Stimulated activated CD4-positive, alpha-beta T cell treated with anti-CD3 and anti-CD28 coated beads, Interleukin-1b, Interleukin-23, amount 100 ng/mL, for 48 hours (primary cell): ENCODE measurements at places on chromosomes 3 and 15.

DNA sequence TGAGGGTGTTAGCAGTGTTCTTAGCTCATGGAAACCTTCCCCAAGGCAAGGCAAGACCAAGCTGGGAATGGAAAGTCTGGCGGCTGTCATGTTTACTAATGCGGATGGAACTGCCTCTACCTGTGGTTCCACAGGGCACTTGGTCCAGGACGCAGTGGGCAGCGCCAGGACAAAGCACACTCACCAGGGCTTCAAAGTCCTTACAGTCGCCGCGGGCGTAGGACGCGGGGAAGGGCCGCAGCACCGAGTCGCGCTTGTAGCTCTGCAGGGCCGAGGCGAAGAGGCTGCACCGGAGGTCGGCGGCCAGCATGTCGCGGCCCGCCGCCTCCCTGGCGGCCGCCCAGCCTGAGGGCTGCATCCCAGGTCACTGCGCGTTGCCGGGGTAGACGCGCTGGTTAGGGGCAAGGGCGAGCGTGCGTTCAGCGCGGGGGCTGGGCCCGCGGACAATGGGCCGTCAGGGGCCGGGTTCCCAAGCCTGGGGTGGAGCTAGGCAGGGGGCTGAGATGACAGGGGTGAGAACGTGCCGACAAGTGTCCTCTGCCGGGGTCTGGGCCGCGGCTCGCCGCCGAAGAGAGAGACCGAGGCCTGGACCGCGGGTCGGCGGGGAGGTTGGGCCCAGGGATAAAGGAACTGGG is 497 bp downstream of the PARP16 start:
- DNase-seq: no peak

- no peak for DNase-seq
Measured at GRCh38 chr15:92399271-92399950, 5.7 kb downstream of the ST8SIA2 start.

DNA sequence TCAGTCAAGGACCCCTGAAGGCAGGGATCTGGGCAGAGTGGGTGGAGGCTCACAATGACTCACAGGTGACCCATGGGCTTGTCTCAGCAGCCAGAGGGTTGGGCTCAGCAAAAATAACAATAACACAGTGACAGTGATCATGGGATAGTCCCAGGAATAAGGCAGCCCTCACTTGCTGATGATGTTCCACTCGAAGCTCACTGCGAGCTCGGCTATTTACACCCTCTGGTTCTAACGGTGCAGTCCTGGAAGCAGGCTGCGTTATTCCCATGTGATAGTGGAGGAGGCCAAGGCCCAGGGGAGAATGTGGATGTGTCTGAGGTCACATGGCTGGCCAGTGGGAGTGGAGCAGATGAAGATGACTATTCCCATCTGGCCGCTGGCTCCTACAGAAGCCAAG is 16.2 kb downstream of the CCDC33 start:
- no peak for DNase-seq

- DNase-seq: no peak
Measured at GRCh38 chr3:9141928-9142289, 107.5 kb downstream of the SRGAP3 start.

DNA sequence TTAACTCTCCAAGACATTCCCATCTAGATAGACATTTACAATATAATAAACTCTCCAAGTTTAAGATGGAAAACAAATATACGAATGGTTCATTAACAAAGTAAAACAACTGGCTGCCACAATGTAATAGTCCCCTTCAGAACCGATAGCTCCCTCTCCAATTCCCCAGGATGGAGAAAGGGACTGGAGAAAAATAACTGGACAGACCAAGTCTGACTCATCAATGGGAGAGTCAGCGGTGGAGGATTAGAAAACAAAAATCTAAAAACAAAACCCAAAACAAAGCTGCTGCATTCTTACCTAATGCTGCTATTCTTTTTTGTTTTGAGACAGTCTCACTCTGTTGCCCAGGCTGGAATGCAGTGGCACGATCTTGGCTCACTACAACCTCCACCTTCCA is 468.1 kb downstream of the SHQ1 start:
- no peak for DNase-seq

DNA sequence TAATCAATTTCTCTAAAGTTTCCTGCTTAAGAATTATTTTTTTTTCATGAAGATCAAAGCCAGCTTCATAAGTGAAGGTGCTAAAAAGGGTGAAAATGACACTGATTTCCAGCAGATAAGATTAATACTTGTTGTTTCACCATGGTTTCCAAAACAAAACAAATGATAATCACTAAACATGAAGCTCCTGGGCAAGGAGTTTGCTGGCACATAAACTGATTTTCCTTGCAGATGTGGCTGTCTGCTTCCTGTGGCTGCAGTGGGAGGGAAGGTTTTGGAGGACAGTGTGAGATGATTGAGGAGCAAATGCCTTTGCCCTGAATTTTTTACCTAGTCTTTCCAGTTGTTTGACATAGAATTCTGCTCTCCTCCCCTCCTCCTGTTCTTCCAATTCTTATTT is 228.8 kb downstream of the DIPK2A start:
- DNase-seq: no peak

- peak; percentile 85 for DNase-seq
Measured at GRCh38 chr3:52277071-52277964, 1.1 kb downstream of the WDR82 start.

- no peak for DNase-seq
Measured at GRCh38 chr15:66408254-66408653, 21.5 kb downstream of the MAP2K1 start.

DNA sequence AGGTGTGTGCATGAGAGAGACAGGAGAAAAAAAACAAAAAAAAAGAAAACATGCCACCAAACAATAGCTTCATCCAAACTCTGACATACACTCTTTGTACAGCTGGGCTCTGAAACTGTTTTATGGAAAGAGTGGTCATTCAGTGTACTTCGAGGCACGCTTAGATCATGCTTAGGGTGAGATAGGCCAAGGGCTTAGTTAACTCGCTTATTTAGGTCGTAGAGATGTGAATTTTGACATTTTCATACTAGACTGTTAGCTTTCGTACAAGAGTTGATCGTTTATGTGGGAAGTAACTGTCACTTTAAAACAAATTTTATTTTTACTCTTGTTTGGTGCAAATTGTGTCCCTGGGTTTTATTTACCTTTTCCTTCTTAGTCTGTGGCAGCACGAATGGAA is 166.4 kb downstream of the GHSR start:
- DNase-seq: no peak

GRCh38 chr3:55330756-55331155 is 156.3 kb downstream of the WNT5A start:
- DNase-seq: no peak

DNA sequence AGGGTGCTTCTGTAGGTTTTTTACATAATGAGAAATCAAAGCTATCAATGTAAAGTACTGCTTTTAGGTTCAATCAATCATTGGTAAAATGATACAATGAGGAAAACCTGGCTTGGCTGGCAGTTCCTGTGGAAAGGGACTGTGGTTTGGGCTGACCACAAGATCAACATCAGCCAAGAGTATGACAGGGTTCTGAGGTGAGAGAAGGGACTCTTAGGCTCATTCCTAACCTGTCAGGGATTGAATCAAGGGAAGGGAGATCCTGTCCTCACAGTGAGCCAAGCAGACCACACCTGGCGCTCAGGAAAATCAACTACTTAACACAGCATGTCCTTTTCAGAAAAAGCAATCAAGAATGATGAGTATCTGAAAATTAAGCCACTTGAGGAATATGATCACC is 111.1 kb downstream of the MAGI1 start:
- no peak for DNase-seq

DNA sequence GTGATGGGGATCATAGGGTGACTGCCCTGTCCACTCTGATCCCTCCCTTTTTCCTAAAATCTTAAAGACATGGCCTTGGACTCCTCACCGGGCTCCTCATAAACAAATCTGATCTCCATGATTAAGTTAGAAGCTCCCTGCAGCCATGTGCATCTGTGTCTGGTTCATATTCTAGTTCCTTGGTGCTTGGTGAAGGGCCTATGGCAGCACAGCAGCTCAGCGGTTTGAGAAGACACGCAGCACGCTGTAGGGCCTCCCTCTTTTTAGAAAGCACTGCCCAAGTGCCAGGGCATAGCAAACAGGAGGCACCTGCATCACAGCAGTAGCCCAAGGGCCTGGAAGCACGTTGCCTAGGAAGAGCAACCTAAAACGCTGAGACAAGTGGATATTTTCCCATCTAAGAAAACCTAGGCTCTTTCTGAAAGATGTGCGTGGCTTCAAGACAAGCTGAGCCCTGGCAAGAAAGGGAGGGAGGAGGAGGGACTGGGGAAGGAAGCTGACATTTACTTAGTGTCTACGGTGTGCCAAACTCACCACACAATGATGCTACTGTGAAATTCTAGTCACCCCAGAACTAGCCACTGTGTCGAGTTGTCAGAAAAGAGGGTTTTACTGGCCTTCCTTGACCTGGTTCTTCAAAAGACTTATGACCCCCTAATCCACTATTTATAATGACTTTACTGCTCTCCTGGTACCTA is 14.9 kb upstream of the ULK3 start:
- DNase-seq: no peak

- no peak for DNase-seq
Measured at GRCh38 chr3:17905996-17906395, 163.6 kb upstream of the TBC1D5 start.

DNA sequence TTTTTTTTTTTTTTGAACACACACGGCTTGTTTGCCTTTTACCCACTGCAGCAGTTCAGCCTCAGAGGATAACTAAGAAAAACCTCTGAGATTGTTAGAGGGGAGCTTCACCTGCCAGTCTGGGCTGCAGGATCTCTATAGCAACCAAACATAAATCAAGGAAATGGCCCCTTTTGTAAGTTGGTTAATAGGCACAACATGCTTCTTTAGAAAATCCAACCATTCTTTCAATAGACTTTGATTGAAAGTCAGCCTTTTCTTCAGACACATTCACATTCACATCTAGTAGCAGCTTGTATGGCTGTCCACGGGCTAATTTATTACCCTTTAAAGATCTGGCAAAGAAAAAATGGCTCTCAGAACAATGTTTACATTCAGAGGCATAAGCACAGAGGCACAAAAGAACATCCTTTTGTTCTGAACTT is 136.6 kb upstream of the RARB start:
- no peak for DNase-seq

DNA sequence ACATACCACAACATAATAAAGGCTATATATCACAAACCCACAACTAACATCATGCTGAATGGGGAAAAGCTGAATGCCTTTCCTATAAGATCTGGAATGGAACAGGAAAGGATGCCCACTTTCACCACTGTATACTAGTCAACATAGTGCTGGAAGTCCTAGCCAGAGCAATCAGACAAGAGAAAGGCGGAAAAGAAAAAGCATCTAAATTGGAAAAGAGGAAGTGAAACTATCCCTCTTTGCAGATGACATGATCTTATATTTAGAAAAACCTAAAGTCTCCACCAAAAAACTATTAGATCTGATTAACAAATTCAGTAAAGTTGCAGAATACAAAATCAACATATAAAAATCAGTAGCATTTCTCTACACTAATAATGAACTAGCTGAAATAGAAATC is 14.6 kb upstream of the PIK3CA start:
- DNase-seq: no peak
